ENCODE measurements at places on chromosomes 13 and 19.
A peak's percentile ranks its signal among the peaks of the same experiment; 100 is the strongest.

- no peak for DNase-seq
Observed at GRCh38 chr13:31209172-31209840, 9.5 kb downstream of the B3GLCT start.

DNA sequence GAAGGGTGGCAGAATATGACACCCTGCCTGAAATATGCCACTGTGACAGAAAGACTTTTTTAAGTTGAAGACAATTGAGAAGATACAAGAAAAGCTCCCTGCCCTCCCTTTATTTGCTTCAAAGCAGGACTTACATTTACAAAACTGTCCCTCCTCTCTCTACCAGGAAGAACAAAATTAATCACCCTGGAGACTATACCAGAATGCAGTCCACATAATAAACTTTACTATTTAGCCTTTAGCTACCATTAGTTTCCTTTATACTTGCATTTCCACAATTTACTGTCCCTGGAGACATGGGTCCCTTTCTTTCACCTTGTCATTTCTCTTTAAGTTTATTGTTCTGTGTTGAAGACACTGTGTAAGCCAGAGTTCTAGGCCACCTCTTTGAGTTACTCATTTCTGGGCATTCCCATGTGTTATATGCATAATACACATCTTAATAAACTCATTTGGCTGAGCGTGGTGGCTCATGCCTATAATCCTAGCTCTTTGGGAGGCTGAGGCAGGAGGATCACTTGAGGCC is 238.8 kb downstream of the RFC3 start:
- no peak for DNase-seq

GRCh38 chr13:23871616-23872220 is 17.5 kb downstream of the MIPEP start:
- no peak for DNase-seq

GRCh38 chr19:51462276-51462675 is 4.0 kb upstream of the SIGLEC8 start:
- DNase-seq: no peak

GRCh38 chr13:62512194-62513141 is 1096.8 kb upstream of the PCDH20 start:
- DNase-seq: peak; percentile 23

DNA sequence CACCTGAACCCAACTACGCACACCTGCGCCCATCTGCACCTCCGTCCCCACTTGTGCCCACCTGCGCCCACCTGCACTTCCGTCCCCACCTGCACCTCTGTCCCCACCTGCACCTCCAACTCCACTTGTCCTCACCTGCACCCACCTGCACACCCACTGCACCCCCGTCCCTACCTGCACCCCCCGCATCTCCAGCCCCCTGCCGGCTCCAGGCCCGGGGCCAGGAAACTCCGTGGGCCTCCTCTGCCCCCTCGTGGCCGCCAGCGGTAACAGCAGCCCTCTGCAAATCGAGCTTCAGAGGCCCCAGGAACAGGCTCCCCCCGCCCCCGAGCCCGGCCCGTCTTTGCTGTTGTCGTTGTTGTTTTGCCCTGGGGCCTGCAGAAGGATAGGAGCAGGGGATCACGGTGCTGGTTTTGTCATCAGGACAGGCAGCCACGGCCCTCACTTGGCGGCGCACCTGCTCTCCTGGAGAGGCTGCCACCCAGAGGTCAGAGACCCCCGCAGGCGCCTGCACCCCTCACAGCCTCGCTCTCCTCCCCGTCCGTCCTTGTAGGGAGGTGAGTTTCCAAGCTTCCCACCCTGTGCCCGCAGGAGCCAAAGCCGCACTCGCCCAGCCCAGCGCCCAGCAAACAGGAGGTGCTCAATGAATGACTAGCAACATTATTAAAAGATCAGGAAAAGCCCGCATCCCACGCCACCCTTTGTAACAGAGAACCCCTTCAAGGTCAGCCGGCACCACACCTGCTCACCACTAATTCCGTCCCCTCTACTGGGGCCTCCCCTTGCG is 65.4 kb downstream of the GNG7 start:
- DNase-seq: peak; percentile 84

- peak; percentile 51 for DNase-seq
Observed at GRCh38 chr13:20721454-20722357, 18.2 kb downstream of the IL17D start.

- peak; percentile 88 for DNase-seq
Observed at GRCh38 chr19:50486823-50487515, 10.3 kb upstream of the GARIN5A start.

DNA sequence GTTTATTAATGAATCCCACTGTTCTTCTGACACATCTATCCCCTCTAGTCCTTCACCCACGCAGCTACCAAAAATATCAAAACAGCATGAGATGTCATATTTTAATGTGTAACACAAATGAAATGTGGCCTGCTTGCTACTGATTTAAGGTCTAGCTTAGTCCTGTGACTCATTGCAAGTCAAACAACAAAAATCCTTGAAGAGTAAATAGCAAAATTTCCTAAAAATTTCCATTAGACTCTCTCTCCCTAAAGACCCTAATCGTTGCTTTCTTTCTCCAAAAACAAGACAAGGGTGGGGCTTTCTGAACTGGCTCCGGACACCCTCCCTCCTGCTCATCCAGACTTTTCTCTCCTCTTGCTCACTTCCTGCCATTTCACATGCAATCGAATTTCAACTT is 99.9 kb upstream of the IPO5 start:
- DNase-seq: no peak

- DNase-seq: no peak
Observed at GRCh38 chr19:11067356-11068113, 21.7 kb upstream of the LDLR start.

DNA sequence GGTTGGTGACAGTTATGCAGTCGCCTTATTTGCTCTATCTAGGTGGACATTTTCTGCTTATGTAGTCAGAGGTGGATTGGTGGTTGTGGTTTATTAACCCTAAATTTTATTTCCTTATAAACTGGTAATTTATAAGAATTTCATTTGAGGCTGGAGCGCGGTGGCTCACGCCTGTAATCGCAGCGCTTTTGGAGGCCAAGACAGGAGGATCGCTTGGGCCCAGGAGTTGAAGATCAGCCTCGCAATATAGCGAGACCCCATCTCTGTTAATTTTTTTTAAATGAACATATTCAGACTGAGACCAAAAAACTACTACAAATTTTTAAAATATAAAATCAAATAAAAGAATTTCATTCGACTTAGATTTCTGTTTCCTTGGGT is 810 bp downstream of the ZNF627 start:
- no peak for DNase-seq

DNA sequence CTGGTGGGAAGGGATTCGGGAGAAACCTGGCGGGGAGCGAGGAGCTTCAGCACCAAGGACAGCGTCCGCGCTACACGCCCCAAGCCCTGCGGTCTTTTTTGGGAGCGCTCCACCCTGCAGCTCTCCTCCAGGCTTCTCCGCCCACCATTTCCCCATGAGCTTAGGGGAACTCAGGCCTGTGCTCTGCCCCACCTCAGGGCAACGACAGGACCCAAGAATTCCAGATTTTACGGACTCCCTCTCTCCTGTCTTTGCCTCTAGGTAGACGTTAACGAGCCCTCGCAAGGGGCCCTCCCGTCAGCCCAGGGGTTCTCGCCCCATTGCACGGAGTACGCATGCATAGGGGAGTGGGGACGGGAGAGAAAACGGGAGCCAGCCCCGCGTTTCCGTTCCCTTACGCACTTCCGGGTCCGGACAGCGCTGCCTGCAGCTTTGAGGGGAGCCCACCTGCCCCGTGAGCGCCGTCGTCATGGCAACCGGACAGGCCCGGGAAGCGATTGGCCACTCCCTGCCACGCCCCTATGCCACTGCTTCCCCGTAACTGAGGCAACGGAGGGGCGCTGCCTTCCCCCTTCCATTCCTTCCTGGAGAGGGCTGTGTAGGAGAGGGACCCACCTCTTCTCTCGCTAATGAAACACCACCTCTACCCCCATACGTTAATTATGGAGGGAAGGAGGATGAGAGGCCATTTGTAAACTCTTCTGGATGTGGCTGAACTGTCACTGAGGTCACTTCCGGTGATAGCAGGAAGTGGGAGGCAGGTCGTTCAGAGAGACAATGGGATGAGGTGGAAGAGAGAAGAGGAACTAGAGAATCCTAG is 20.8 kb downstream of the NOVA2 start:
- DNase-seq: peak; percentile 67

DNA sequence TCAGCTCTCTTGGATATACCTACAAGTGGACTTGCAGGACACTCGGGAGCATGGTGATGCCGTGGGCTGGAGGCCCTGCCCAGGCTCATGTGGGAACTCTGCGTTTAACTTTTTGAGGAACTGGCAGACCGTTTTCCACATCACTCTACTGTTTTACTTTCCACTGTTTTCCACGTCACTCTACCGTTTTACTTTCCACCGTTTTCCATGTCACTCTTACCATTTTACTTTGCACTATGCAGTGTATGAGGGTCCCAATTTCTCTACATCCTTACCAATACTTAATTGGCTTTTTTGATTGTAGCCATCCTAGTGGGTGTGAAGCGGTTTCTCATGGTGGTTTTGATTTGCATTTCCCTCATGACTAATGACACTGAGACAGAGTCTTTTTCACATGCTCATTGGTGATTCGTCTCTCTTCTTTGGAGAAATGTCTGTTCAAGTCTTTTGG is 40.5 kb downstream of the GATAD2A start:
- DNase-seq: no peak

DNA sequence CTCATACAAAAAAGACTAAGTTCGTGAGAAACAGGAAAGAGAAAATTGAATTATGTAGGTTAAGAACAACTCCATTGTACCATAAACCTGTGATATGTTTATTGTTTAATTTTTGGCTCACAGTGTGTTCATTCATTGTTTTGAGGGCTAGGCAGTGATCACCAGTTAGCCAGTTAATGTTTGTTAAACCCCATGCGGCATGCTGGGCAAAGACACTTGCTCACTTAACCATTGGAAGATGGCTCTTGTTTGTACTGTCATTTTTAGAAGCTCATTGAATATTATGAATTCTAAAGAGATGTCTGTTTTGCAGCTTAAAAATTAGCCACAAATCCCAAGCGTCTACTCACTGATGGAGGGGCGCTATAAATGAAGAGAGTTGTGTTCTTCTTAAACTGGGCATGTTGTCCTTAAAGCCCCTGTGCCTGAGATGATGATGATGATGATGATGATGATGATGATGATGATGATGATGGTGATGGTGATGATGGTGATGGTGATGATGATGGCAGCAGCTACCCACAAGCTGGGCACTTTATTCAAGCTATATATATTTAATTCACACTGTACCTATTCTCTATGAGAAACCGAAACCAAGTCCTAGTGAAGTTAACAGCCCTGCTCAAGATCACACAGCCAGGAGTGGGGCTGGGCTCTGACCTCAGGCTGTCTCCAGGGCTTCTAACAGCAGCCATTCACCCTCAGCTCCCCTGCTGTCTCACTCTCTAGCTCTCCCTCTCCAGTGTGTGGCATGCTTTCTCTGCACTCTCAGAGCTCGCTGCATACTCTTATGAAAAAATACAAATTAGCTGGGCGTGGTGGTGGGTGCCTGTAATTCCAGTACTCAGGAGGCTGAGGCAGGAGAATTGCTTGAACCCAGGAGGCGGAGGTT is 169.1 kb downstream of the SHISA2 start:
- DNase-seq: no peak

DNA sequence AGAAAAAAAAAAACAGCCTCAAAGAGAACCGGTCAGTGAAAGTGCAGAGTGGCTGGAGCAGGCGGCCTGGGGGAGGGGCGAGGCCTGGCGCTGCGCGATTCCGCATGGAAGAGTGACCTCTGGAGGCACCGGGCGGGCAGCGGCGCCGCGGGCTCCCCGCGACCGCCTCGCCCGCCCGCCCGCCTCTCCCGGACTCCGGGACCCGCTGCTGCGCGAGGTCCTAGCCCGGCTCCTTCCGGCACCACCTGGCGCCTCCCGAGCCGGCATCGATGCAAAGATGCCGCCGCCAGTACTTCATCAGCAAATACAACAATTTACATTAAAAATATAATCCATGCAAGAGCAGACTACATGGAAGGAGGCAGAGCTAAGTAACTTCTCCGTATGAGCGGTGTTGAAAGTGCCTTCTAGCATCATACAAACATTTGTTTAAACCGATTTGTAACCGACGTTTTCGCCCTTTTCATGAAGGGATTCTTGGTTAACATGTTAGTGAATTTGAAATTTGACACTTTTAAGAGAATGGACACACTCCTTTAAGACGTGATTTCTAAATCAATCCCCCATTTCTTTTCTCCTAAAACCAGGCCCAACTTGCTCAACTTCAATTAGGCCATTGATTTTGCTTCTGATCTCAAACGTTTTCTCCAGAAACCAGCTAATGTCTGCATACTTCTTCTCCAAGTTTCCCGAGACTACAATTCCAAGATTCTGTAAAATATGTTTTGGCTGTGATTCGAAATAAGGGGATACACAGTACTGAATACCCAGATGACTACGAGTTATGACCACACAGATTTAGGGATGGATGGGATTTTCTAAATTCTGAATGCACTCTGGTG is 2.1 kb downstream of the EFNB2 start:
- DNase-seq: peak; percentile 48

GRCh38 chr19:51020988-51021651 is 1.6 kb upstream of the KLK10 start:
- DNase-seq: no peak

GRCh38 chr13:96821971-96822370 is 172.3 kb downstream of the OXGR1 start:
- no peak for DNase-seq

GRCh38 chr19:12802267-12803106 is 618 bp downstream of the THSD8 start:
- no peak for DNase-seq

DNA sequence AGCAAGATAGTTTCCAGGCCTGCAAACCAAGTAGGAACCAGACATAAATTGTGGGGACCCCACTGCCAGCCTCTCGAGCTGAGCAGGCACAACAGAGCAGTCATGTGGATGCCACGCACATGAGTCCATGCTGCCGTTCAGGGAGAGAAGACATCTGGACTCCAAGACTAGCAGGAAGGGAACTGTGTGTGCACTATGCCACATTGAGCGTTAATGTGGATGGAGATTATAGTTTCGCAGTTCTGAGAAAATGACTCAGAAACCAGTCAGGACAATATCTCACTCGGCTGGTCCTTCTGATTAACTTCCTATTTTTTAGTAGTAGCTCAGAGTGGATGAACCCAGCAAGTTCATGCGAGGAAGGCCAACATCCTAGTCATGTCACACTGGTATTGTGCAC is 124.9 kb downstream of the CRYL1 start:
- DNase-seq: no peak

GRCh38 chr19:16779539-16780163 is 49.5 kb upstream of the SIN3B start:
- no peak for DNase-seq

DNA sequence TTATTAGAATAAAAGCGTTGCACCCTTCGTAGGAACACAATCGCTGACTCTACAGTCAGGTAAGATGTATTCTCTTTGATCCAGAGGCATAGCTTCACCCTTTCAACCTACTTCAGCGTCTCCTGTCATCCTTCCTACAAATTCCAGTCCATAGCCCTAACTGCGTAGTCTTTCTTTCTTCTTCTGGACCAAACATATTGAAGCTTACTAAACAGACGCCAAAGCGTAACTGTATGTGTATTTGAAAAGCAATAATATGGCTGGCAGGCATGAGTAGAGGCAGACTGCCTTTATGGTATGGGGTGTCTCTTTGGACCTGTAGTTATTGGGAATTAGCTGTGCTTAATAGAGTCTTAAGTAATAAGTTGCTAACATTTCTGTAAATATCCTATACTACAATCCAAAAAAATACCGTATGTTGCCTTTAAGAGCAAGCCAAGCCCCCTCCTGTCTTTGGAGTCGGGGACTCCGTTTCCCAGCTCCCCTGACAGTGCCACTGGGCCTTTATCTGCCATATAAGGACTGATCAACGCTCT is 392 bp upstream of the ZNF548 start:
- DNase-seq: no peak
